ENCODE measurements at places on chromosomes 4 and X.

DNA sequence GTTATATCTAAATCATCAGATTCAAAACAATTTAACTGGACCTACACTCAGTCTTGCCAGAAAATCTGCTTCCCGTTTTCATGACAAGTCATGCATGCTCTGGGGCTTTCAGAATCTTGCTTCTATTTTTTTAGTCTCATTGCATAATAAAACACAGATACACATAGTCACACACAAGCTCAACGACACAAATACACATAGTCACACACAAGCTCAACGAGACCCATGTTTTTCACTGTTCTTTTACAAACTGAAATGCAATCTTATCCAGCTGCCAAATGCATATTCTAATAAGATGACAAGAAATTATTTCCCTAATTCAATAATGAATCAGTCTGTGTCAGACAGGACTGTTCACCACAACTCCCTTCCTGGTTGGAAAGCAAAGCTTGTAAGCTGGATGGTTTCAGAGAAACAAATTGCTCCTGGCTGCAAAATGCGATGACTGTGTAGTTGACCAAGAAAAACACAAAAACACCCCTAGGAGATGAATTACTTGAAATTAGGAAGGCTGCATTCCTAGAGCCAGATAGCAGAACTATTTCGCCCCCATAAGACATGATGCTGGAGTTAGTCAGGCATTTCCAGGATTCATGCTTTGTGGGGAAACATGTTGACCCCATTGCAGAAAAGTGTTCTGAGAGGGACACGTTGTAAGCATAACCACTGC is 208.7 kb downstream of the CHIC2 start:
- no peak for DNase-seq

GRCh38 chr4:51885363-51885762 is 42.4 kb downstream of the DCUN1D4 start:
- DNase-seq = no peak

DNA sequence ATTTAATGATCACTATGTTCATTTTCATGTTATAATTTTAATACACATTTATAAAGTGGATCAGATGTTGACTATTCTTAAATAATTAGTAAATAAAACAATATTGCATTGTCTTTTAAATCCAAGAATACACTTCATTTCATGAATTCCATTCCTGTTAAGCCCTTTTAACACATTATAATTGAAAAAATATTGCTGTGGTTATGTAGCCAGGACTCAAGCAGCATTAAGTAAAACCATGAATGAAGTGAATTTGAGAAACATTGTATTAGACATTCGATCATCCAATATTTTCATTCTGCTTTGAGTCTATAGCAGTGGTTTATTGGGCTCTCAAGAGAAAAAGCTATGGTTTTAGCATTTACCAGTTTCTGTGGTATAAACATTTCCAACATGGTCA is 94.2 kb upstream of the RAPGEF2 start:
- DNase-seq = no peak

- DNase-seq = no peak
Measured at GRCh38 chr4:185211035-185211434, 1.6 kb downstream of the SNX25 start.

- DNase-seq = no peak
Measured at GRCh38 chr4:158578476-158578875, 56.8 kb downstream of the RXFP1 start.

DNA sequence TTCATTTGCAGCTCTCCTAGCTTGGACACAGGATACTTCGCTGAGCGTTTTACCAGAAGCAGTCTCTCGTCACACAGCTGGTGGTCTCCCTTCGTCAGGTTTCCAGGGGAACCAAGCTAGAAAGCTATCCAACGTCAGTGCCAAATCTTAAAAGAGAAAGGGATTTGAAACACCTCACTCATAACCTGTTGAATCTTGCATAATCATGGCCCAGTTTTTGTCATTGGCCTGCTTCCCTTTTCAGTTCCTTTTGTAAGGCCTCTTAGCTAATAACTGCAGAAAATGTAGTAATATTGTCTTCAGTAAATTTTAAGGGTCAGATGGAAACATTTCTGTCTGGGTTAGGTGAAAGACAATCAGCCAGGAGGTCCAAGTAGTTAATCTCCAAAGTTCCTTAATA is 22.0 kb downstream of the RAB39B start:
- no peak for DNase-seq

Data from esophagus squamous epithelium (tissue), 5 donors.